CD4-positive, alpha-beta T cell treated with Interleukin-17A for 1 hour (primary cell): ENCODE measurements at places on chromosomes 2 and 18.

DNA sequence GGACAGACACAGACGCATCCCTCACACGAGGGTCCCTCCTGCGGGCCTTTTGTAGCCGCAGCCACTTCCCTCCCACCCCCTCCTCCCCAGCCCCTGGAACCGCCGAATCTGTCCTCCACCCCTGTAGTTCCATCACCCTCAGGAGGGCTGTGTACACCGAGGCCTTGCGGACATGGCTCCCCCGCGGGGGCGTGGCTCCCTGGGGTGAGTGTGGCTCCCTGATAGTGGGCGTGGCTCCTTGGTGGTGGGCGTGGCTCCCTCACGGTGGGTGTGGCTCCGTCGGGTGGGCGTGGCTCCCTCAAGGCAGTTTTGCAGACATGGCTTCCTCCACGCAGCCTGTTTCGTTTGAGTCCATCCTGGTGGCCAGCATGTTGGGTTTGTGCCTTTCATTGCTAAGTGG is 420.7 kb upstream of the SALL3 start:
- no peak for DNase-seq

- peak; percentile 83 for DNase-seq
Measured at GRCh38 chr2:31333527-31334183, 80.9 kb downstream of the XDH start.

- no peak for DNase-seq
Measured at GRCh38 chr2:98457045-98457696, 12.5 kb downstream of the INPP4A start.

GRCh38 chr2:8669157-8669817 is 12.6 kb upstream of the ID2 start:
- DNase-seq: no peak

DNA sequence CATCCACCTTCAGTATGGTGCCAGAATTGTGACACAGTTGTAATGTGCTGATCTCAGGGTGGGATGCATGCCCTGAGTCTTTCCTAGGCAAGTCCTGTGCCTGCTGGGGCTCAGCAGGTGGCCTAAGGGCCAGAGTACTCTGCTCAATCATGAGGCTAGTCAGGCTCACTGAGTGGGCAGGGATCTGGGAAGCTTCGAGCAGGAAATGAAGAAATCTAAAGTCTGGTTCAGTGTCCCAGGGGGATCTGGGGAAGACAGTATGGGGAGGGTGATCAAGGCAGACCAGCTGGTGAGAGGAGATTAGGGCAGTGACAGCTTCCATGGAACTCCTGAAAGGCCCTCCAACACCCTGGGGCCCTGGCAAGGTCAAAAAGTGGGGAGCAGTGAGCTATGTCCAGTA is 8.9 kb upstream of the ANKRD29 start:
- DNase-seq: no peak

DNA sequence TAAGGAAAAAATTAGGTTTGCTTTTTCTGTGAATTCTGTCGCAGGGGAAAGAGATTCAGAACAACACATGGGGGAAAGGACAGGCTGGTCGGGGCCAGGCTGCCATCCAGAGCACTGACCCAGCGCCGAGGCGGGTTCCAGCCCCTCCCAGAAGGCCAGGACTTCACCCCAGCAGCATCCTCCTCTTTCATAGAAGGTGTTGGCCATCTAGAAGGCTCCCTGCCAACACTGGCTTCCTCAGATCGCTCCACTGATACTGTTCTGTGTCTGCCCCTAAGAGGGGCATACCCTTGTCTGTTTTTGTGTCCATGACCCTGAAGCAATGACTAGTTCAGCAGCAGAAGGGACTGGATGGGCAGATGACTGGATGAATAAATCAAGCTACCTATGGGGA is 144.5 kb downstream of the HDAC4 start:
- DNase-seq: no peak

DNA sequence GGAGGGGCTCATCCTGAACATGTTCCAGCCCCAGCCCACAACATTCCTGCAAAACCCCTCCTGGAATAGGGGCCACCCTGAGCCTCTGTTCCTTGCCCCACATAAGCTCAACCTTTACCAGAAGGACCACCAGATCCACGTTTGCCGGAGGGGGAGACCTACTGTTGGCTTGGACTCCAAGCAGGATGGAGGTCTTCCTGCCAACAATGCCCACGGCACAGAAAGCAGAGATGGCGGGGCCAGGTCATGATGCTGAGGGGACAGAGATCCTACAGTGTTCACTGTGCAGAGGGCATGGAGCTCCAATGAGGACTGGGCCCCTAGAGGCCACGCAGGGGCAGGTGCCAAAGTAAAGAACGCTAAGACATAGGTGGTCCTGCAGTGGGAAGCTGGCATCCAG is 98.5 kb upstream of the RAB6C start:
- no peak for DNase-seq

- DNase-seq: no peak
Measured at GRCh38 chr18:8088626-8089025, 520.6 kb upstream of the RAB12 start.

DNA sequence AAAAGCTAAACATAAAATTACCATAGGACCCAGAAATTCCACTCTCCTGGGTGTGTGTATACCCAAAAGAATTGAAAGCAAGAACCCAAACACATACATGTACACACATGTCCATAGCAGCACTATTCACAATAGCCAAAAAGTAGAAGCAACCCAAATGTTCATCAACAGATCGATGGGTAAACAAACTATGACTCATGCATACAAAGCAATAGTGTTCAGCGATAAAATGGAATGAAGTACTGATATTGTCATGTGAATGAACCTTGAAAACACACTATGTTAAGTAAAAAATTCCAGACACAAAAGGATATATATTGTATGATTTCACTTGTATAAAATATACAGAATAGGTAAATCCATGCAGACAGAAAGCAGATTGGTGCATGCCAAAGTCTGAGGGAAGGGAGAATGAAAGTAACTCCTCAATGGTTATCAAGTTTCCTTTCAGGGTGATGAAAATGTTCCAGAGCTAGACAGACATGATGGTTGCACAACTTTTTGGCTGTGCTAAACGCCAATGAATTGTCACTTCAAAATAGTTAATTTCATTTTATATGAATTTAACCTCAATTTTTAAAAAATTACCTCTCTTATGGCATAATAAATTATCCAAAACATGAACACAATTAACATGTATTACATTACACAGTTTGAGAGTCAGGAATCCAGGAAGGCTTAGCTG is 35.5 kb downstream of the GKN2 start:
- no peak for DNase-seq

DNA sequence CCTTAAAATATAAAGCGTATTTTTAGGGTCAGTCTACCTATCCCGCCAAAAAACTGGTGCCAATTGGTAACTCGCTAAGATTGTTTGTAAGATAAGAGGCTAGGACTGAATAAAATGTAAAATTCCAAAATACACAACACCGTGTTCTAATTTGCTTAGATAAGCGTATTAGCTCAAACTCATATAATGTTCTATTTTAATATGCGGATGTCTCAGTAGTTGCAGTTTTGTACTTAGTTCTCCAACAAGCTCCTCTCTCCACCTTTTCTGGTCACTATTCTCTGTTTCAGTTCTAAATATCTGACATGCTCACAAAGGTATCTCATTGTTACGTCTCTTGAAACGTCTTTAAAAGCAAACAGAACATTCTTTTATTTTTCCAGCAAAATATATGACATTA is 24.0 kb downstream of the NETO1 start:
- no peak for DNase-seq

GRCh38 chr2:121211251-121211650 is 73.8 kb downstream of the TFCP2L1 start:
- no peak for DNase-seq

DNA sequence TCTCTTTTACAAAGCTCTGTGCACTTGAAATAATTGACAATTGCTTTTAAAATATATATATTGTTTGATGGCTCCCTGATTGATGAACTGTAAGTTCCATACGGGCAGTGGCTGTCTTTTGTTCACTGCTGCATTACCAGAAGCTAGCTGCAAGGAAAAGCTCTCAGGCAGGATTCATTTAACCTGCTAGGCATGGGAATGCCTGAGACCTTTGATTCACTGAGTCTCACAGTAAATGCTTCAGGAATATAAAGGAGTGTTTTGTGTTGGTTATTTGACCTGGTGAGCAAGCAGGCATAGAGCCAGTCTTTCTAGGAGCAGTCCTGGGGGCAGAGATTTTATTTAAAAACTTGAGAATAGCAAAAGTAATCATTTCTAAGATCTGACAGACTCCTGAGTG is 193.2 kb upstream of the ITGA4 start:
- DNase-seq: no peak

GRCh38 chr2:188811522-188811921 is 162.7 kb upstream of the COL3A1 start:
- DNase-seq: no peak

- DNase-seq: no peak
Measured at GRCh38 chr2:111642586-111643327, 241.2 kb downstream of the ANAPC1 start.
